ENCODE measurements at places on chromosomes 4 and X. TPM values are rescaled to one million over a fixed set of nuclear protein-coding genes. Genes with fewer than 3 reads are reported as not detected.
A peak's percentile ranks its signal among the peaks of the same experiment; 100 is the strongest.

GRCh38 chr4:108751321-108751720 lies 11.5 kb downstream of the ETNPPL start:
- DNase-seq, result no peak

- peak; percentile 29 for DNase-seq
These were observed 18.0 kb downstream of the RPS3A start for GRCh38 chr4:151117371-151117962.

- DNase-seq, result no peak
These were observed 85.4 kb upstream of the GBA3 start for GRCh38 chr4:22607382-22607781.

DNA sequence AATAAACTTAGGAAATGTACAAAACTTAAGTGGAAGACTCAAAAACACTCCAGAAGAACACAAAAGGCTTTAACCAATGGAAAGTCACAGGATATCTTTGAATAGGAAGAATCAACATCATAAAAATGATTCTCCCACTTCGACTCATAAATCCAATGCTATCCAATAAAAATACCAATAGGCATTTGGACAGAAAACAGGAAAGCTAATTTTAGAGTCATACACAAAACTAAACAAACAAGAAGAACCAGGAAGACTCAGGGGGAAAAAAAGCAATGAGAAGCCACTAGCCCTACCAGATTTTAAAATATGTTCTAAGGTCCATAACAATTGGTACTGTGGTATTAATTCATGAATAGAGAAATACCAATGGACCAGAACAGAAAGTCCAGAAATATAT lies 28.2 kb downstream of the SLC9A7 start:
- no peak for DNase-seq

- DNase-seq, result no peak
These were observed 22.5 kb upstream of the GLRA2 start for GRCh38 chrX:14506866-14507265.

DNA sequence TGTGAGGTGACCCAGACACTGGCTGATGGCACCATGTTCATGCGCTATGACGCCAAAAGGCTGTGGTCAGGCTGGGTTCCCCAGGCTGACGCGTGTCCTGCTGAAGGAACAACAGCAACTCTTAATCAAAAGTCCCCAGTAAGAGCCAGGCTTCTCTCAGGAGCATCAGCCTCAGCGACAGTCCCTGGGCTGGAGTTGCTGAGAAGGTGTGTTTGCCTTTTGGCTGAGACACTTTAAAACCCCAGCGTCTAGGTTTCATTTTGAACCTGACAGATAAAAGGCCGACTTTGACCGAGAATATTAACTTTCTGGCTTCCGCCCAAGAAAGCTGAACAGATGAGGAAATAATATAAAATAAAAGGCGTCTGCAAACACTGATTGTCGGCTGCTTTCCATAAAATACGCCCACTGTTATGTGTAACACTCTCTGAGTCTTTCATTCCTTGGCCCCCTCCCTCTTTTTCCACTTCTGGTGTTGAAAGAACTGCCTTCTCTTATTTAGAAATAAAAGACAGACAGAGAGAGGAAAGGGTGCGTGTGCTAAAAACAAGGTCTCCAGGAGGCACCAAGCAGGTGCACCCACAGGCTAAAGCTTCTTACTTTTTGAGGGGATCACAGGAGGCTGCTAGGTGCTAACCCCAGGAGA lies 373.6 kb downstream of the MID1IP1 start:
- DNase-seq, result no peak

GRCh38 chr4:163562496-163562895 lies 68.0 kb downstream of the TMA16 start:
- no peak for DNase-seq

GRCh38 chr4:93529692-93530372 lies 298.7 kb upstream of the ATOH1 start:
- no peak for DNase-seq

GRCh38 chrX:78321809-78322208 lies 5.6 kb downstream of the CYSLTR1 start:
- no peak for DNase-seq

GRCh38 chrX:84747516-84747915 lies 245.3 kb upstream of the HDX start:
- DNase-seq, result no peak

Gene GYG2
- 2.2 TPM for total RNA-seq

Gene IQCM
- total RNA-seq, result not detected

Gene ARMCX1
- 18.3 TPM for total RNA-seq

Gene MAGEA1
- total RNA-seq, result not detected

Gene FGFBP1
- 4.8 TPM for total RNA-seq

Gene GLUD2
- total RNA-seq, result 0.55 TPM

Gene ESX1
- not detected for total RNA-seq

Gene GPR82
- not detected for total RNA-seq

Measured in kidney epithelial cell (primary cell).